Foreskin melanocyte (primary cell): ENCODE measurements at places on chromosomes 12 and 14.

GRCh38 chr14:98229656-98230366 is 1042.2 kb downstream of the BCL11B start:
- no peak for DNase-seq

GRCh38 chr12:64229796-64230195 is 7.7 kb upstream of the KICS2 start:
- no peak for DNase-seq

GRCh38 chr12:2877953-2878732 is 1.1 kb downstream of the RHNO1 start:
- no peak for DNase-seq

DNA sequence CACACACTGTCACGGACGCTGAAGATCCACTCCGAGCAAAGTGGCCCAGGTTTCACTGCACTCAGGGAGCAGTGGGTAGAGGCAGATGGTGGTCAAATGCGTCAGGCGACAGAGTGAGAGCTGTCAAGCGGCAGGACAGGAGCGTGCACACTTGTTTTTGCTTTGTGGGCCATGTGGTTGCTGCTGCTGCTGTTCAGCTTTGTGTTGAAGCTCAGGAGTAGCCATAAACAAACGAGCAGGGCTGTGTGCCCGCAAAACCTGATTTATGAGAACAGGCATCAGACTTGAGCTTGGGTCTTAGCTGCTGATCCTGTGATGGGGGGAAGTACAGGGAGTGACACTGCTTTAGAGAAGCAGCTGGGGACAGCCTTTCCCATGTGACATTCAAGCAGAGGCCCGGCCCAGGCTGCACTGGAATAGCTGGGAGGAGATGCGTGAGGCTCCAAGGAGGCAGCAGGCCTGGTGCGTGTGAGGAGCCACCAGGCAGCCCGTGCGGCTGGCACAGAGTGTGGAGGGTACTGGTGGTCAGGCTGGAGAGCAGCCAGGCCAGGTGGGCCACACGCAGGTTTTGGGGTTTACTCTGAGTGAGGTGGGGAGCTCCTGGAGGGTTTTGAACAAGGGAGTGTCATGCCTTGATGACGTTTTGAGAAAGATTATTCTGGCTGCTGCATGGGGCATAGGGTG is 31.1 kb upstream of the ASPG start:
- DNase-seq, result no peak

GRCh38 chr14:37816135-37816534 is 220.7 kb downstream of the TTC6 start:
- DNase-seq, result no peak
